ENCODE measurements at places on chromosomes 11 and 22.
A peak's percentile ranks its signal among the peaks of the same experiment; 100 is the strongest.

DNA sequence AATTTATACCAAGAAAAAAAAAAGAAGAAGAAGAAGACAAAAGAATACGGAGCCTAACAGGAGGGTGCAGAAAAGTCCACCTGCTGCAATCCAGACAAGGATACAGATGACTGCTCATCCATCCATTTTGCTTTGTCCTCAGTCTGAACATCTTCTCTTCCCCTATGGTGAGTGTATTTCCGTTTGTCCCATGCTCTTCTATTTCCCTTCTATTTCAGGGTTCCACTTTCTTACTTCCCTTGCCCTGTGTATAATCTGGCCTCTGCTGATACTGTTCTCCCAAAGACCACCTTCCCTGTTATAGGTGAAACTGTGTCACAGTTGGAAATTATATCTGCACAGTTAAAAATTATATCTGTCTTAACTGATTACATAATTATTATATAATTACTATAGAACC lies 48.7 kb upstream of the USP47 start:
- DNase-seq = no peak

DNA sequence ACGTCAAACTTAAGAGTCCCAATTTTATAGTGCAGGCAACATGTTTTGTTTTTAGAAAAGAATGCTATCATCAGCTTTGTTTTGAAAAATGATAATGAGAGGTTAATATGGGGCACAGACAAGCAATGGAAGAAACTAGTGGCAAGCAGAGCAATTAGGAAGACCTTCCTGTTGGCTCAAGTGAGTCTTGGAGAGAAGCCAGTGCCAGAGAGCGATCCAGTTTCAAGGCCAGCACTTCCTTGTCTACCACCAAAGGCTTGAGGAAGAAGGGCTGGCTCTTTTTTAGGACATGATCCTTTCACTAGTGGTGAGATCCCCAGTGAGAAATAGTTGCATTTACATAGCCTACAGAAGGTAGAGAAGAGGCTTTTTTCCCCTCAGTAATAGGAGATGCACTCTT lies 1340.7 kb downstream of the LRRC4C start:
- DNase-seq = no peak

GRCh38 chr22:32775957-32776356 lies 25.5 kb upstream of the TIMP3 start:
- no peak for DNase-seq

GRCh38 chr11:64004590-64004984 lies 18.3 kb downstream of the OTUB1 start:
- DNase-seq = no peak

DNA sequence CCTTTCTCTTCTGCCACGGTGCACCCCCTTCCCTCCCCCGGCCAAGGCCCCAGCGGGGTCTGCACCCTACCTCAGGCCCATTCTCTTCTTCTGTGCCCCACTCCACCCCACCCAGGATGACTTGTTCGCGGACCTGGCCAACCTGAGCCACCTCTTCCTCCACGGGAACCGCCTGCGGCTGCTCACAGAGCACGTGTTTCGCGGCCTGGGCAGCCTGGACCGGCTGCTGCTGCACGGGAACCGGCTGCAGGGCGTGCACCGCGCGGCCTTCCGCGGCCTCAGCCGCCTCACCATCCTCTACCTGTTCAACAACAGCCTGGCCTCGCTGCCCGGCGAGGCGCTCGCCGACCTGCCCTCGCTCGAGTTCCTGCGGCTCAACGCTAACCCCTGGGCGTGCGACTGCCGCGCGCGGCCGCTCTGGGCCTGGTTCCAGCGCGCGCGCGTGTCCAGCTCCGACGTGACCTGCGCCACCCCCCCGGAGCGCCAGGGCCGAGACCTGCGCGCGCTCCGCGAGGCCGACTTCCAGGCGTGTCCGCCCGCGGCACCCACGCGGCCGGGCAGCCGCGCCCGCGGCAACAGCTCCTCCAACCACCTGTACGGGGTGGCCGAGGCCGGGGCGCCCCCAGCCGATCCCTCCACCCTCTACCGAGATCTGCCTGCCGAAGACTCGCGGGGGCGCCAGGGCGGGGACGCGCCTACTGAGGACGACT lies 15.9 kb downstream of the RTN4RL2 start:
- DNase-seq = peak; percentile 83

Data from upper lobe of right lung (tissue), 1 donor.